Stimulated activated CD8-positive, alpha-beta memory T cell treated with anti-CD3 and anti-CD28 coated beads, Interleukin-7, amount 100 ng/mL, for 4 hours (primary cell): ENCODE measurements at places on chromosomes 5 and 9.

DNA sequence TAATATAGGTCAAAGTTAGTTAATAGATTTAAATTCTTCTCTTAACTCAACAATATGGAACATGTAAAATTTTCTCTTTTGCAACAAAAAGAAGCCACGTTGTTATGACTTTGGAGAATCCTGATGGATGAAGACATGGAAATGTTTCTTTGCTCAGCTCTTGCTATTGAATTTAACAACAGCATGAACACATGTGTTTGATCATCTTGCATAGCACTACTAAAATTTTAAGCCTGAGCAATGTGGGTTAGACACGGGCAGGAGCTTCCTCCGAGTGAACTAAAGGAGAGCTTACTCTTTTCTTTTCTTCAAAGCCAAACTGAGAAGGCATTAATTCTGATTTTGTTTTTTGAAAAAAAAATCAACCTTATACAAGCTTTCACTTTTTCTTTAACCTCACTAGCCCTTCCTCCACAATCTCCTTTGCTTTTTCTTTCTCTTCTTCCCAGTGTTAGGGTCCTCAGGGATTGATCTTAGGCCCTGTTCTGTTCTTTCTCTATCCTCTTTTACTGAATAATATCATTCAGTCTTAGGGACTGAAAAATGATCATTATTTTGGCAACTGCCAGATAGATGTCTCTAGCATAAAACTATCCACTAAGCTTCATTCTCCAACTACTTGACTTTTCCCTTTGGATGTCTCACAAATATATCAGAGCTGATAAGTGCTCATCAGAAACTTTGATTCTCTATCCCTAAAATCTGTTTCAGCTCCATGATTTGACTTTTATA is 36.9 kb downstream of the ADAMTS19 start:
- DNase-seq = no peak

DNA sequence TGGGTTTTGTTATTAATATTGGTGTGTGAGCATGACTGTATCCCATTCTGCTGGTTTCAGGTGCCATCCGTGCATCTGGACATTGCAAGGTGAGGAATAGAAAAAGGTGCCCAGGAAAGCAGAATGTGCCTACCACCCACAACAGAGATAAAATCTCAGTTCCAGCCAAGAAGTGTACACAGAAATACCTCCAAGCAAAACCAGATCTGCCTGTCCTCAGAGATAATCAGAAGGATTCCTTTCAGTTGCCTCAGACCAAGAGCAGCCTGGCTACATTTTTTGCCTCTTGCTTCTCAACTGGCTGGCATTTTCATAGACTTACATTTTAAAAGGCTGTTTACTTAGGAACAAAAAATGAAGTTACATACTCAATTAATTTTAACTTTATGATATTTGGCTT is 12.1 kb upstream of the ABLIM3 start:
- DNase-seq = no peak

DNA sequence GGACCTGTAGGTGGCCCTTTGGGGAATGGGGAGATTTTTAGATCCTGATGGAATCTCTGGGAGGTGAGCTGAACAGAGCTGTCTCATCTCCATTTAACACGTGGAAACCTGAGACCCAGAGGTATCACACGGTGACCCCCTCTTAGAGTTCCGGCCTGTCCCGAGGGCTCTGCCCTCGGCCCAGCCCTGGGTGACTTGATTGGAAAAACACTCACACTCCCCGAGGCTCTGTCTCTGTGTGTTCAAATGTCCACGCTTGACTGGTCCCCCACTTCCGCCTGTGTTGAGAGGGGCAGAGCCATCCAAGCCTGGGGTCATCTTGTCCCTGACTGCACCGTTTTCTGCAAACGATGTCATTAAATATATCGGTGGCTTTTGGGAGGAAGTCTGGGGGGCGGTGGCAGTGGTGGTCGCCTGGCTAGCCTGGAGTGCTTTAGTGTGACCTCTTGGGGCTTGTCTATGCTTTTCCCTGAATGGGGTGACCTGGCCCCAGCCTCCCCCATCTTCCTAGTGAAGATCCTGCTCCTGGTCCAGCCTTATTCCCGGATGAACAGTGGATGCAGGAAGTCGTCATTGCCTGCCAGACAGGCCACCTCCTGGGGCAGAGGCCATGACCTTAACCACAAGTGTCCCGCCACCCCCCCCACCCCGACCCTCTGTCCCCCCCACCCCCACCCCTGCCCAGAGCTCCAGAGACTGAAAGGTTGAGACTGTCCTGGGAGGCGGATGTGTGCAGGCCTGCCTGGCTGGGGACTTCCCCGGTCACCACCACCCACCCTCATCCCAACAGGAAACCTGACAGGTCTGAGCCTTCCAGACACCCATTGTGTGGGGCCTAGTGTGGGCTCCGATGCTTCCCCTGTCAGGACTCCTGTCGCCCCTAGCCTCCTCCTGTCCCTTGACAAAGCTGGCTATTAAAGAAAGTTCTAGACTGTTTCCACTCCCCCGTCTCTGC is 5.3 kb upstream of the DAB2IP start:
- no peak for DNase-seq

DNA sequence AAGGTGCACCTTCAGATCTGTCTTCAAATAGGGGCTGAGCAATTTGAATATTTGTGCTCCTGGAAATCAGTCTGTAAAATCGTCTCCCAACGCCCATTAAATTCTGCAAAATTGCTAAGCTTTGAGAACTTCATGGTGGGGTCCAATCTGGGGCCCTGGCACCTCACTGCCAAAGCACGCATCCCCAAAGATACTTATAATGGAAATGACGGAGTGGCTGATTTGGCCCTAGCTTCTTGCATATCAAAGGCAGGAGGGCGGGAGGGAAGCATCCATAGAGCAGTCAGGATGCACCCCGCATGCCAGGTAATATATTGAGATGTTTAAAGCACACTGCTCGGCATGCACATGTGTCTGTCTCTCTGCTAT is 422.3 kb downstream of the EBF1 start:
- DNase-seq = no peak

- DNase-seq = no peak
Observed at GRCh38 chr9:90064248-90064647, 459.4 kb downstream of the GADD45G start.

- no peak for DNase-seq
Observed at GRCh38 chr9:122086873-122087272, 6.2 kb downstream of the TTLL11 start.

DNA sequence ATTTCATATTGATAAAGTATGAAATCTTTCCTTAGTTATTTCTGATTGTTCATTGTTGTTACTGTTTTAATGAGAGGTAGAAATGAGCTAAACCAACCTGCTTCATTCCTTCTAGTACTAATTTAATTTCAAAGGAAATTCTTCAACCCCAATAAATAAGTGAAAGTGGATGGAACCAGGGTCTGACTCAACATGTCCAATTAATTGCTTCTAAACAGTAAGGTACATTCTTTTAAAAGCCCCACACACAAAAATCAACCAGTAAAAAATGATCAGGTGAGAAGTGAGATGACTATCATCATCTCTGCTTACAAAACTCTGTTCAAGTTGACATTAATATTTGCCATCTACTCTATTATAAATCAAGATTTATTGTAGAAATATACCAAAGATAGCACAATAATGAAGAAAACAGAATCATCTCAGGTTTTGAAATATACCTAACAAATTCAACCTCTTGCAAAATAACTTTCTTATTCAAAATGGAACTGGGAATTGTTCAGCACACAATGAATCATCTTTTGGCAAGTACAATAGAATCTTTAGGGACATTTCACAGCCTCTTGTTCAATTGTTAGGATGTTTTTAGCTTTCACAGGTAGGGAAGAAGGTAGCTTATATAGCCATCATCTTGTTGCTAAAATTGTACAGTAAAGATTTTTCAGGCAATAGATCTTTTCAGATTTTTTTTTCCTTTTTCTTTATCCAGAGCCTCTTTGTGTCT is 114.5 kb downstream of the RPS23 start:
- DNase-seq = no peak

DNA sequence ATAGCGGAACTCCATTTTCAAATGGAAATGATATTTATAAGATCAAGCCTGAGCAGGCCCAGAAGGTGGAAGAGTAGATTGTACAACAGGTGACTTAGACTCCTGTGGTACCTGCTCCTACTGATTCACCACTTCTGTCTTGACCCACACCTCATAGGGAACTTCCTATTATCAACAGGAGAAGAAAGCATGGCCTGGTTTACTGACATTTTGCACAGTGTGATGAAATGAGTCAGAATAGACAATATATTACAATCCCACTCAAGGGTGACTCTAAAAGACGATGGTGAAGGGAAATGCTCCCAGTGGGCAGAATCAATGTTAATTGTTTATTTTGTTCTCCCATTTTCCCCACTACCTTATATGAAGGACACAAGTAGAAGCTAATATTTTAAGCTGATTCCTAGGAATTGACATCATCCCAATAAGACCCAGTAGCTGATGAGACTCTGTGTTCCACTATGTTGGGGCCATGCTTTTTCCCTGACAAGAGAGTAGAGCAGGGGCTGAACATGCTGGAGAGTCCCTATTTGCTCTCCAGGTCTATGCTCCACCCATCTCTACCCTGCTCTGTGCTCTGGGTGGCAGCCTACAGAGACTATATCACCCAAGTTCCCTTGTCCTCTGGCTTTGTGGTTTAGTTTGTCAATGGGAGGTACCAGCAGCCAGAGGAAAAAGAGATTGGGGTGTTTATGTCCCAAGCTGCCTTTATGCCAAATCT is 163.4 kb upstream of the FSTL4 start:
- no peak for DNase-seq

DNA sequence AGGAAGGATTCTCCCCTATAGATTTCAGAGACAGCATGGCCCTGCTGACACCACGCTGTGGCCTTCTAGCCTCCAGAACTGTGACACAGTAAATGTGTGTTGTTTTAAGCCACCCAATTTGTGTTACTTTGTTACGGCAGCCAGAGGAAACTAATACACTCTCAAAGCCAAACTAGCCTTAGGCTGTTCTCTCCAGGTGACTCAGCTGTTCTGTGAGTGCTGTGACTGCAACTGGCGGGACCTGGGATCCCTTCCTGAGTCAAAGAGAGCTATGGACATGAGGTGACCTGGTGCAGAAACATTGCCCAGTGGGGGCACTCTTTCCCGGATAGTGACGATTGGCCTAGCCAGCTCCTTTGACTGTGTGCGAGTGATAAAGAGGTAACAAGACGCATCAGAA is 14.0 kb upstream of the MLANA start:
- DNase-seq = no peak

DNA sequence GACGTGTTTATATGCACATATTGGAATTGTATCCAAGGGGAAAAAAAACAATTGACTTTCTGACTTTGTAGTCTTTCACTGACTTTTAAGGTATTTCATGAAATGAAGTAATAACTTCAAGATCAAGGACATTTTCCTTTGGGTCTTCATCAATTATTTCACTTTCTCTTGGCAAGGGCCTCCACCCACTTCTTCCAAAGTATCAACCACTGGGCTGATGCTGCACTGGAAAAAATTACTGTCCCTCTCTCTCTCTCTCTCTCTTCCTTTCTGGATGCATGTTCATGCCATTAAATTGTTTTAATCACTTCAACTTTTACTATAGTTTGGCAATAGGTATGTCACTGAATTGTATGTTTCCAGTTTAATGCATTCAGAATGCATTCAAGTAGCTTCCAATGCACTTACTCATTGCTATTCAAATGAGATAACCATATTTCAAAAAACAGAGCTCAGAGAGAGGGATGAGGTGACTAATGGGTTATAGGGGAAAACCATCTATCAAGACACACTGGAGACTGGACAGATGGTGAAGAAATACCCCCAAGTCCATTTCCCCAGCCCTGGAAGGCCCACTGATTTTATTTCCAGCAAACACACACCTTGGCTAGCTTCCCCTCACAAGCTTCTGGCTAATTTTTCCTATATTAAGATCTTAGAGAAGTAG is 585.3 kb downstream of the EBF1 start:
- DNase-seq = no peak

- no peak for DNase-seq
Observed at GRCh38 chr5:5146530-5147160, 6.5 kb downstream of the ADAMTS16 start.
